Mesenchymal stem cell (in vitro differentiated cells and primary cell): ENCODE measurements at places on chromosomes 11 and 22.

GRCh38 chr11:2355000-2355644 lies 22.0 kb upstream of the CD81 start:
- peak; percentile 77 for DNase-seq

- peak; percentile 53 for DNase-seq
Measured at GRCh38 chr11:131408025-131408640, 37.7 kb downstream of the NTM start.

DNA sequence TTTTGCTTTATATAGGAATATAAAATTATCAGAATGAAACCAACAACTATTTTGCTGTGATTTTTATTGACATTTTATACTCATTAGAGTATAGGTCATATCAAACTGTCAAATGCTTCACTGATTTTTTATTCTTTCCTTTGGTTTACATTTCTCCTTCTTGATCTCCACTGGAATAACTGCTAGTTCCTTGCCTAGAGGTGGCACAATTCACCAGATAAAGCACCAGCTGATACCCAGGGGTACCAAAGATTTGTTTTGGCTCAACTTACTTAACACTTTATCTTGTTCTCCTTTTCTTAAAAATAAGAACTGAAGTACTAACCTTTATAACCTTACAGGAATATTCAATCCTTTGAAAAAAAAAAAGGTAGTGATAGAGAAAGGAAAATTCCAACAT lies 725.1 kb upstream of the CHORDC1 start:
- DNase-seq: no peak

DNA sequence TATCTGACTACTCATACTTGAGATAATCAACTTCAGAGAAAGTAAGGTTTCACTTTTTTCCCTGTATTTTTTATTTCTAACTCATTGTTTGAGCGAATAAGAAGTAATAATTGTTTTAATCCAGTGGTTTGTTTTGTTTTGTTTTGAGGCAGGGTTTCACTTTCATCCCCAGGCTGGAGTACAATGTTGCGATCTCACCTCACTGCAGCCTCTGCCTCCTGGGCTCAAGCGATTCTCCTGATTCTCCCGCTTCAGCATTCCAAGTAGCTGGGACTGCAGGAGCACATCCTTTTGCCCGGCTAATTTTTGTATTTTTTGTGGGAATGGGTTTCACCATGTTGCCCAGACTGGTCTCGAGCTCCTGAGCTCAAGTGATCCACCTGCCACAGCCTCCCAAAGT lies 8.6 kb downstream of the GTF2H1 start:
- DNase-seq: no peak

DNA sequence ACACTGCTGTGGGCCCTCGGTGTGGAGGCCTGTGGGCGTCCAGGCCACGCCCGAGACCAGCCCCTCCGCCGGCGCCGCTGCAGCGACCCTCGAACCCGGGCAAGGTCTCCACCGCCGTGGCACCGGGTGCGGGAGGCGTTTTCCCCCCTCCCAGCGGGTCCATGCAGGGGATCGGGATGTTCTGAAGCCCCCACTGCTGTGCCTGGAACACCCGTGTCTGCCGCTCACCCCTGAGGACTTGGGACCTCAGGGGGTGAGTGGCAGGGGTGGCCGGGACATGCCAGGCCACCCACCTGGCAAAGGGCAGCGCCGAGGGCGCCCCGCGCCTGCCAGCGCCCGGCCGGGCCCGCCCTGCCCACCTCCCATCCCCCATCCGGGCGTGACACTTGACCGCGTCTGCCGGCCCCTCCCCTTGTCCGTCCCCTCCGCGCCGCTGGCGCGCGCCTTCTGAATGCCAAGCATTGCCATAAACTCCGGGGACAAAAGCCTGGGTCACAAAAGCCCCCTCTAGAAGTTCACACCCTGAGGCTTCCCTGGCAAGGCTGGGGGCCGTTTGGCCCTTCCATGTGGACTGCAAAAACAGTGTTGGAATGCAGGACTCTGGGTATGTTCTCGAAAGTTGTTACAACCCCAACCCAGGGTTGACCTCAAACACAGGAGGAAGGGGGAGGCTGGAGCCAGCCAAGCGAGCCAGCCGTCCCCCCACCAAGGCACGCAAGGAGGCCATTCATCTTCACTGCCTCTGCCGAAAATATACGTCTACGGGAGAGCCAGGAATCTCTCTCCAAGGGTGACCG lies 819 bp upstream of the KCNQ1OT1 start:
- DNase-seq: peak; percentile 59

DNA sequence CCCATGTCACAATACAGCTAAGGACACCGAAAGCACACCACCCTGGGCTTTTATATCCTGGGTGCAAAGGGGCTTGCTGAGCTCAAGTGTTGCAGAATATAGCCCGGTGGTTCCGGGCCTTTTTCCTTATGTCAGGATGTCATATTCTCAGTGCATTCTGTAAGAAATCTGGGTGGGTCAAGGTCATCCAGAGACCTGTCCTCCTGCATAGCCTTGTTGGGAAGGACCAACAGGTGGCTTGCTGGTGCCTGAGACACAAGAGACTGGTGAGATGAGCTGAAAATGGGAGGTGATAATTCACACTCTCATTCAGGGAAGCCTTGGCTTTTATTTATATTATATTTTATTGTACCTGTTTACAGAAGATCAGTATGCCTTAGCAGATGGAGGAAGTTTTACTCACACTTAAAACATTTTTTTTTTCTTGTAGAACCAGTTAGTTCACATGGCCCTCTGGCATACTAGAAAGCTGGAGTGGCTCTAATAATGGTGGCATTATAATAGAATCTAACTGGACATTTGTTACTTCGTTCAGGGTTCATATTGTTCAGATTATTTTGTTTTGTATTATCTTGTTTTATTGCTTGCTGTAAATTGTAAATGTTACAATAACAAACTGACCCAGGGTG lies 14.6 kb upstream of the TMEM123 start:
- DNase-seq: no peak

DNA sequence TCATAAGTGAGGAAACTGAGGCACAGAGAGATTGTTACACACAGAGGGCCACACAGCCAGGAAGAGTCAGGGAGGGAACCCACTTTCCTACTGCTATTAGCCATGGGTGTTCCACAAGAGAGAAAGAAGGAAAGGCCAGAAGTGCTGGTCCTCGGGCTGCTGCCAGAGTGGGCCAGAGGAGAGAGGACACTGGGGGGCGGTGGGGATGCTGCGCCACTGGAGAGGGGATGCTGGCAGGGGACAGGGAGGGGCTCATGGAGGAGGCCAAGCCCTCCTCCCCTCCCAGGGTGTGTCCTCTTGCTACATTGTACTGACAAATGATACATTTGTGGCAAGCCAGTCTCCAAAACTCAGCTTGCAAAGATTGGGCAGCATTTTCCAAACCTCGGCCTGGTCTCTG lies 9.9 kb downstream of the IL10RA start:
- no peak for DNase-seq

DNA sequence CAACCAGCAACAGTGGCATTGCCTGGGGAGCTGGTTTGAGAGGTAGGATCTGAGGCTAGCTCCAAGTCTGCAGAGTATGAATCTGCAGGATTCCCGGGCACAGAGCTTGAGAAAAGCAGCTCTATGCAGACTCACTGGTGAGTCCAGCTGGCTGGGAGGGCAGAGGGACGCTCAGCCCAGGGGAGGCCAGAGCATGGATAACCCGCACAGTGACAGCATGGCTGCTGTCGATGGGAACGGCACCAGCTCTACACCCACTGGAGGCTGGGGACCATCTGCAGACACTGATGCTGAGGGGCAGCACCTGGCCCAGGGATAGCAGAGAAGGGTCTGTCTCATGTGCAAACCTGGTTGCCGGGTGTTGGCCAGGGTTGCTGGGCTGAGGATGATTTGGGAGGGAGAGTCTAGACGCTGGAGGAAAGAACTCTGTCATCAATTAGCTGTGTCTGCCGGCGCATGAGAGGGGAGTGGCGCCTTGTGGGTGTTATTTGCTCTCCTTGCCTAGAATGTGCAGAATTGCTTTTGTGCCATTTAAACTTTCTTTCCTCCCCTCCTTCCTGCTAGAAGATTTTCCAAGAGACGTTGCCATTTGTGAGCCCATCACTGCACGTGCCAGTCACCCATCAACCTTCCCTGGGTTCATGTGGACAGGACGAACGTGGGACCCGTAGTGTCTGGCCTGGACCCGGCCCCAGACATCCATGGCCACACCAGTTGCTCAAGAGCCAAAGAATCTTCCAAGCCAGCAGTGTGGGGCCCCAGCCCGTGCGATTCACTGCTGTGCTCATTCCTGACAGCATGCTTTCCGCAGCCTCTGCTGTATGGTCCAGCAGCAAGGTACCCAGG lies 19.1 kb upstream of the LINC01488 start:
- DNase-seq: no peak

DNA sequence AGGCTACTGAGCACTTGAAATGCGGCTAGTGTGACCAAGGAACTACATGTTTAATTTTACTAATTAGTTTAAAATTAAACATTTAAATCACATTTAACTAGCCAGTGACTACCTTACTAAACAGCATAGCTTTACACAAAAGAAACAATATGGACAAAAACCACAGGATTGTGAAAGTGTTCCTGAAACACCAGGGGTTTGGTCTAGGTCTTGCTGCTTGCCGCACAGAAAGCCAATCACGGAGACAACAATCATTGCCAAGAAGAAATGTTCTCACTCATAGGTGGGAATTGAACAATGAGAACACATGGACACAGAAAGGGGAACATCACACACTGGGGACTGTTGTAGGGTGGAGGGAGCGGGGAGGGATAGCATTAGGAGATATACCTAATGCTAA lies 309.5 kb downstream of the C11orf87 start:
- no peak for DNase-seq

GRCh38 chr11:101929294-101929915 lies 13.1 kb upstream of the ANGPTL5 start:
- DNase-seq: no peak
